ENCODE measurements at places on chromosomes 1 and 21.

DNA sequence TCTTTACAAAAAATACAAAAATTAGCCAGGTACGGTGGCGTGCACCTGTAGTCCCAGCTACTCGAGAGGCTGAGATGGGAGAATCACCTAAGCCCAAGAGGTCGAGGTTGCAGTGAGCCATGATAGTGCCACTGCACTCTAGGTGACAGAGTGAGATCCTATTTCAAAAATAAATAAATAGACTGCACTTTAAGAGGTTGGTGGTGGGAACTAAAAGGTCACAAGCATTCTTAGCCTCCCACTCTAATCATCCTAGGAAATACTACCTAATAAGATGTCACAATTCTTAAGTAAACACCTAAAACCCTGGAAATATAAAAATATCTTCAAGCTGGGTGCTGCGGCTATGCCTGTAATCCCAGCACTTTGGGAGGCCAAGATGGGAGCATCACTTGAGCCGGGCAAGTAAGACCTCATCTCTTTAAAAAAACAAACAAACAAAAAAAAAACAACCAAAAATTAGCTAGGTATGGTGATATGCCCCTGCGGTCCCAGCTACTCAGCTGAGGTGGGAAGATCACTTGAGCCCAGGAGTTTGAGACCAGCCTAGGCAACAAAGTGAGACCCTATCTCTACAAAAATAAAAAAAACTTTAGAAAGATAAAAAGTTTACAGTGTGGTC lies 4.1 kb downstream of the DCAF8 start:
- no peak for DNase-seq

DNA sequence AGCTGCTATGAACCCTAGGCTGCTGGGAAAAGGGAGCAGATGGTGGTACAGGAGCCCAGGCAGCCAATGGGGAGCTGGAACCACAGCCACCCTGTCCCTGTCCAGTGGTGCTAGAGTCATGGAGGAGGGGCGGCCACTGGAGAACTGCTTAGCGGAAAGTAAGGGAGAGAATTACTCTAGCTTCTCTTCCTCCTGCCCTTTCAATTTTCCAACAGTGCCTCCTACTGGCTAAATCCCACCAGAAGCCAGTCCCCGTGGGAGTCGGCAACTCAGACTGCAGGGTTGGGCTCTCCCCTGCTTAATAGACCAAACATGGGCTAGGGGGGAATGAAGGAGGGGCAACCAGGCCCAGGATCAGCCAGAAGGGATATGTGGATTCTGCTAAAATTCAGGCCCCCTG lies 154.5 kb downstream of the ACTL8 start:
- DNase-seq, result no peak

DNA sequence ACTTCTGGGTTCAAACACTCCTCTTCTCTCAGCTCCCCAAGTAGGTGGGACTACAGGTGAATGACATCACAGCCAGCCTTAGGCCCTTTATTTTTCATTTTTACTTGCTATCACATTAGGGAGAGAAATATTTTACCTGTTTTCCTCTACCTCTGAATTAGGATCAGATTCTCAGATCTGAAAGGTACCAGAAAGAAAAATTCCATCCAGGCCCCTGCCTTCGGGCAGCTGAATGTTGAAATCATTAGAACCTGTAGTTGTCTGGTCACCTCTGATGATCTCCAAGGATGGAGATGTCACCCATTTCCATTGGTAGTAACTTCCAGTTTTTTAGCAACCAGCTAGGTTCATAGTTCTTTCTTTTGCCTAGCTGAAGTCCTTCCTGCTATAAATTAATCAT lies 175.6 kb upstream of the TNR start:
- no peak for DNase-seq

- DNase-seq, result no peak
Observed at GRCh38 chr1:59698386-59698785, 116.4 kb upstream of the HOOK1 start.

DNA sequence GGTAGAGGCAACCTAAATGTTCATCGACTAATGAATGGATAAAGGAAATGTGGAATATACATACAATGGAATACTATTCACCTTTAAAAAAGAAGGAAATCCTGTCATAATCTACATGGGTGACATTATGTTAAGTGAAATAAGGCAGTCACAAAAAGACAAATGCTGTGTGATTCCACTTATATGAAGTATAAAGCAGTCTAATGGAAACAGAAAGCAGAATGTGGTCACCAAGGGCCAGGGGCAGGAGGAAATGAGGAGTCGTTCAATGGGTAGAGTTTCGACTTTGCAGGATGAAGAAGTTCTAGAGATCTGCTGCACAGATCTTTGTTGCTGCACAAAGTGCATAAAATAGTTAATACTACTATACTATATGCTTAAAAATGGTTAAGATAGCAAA lies 7.8 kb downstream of the DIPK1A start:
- no peak for DNase-seq

- DNase-seq, result no peak
Observed at GRCh38 chr1:34272152-34272551, 95.4 kb downstream of the C1orf94 start.

- no peak for DNase-seq
Observed at GRCh38 chr21:26833460-26833939, 11.7 kb downstream of the ADAMTS1 start.

- no peak for DNase-seq
Observed at GRCh38 chr1:62438163-62438562, 1.3 kb downstream of the USP1 start.

- DNase-seq, result no peak
Observed at GRCh38 chr1:63784489-63785390, 10.9 kb downstream of the ROR1 start.

DNA sequence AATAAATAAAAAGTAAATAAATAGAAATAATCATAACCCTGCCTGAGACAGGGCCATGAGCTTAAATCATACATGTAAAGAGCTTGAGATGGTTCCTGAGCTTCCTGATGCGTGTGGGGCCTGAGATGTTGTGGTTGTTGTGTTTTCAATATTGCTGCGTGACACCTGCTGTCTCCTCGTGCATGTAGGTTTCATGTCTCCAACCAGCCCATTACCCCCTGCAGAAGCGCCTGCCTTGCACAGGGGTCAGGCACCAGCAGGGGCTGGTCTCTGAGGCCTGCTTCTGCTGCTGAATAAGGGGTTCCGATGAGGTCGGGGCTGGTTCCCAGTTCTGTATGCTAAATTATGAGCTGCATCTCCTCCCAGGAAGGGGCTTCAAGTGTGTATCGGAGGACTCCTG lies 15.9 kb downstream of the UMODL1 start:
- DNase-seq, result no peak

DNA sequence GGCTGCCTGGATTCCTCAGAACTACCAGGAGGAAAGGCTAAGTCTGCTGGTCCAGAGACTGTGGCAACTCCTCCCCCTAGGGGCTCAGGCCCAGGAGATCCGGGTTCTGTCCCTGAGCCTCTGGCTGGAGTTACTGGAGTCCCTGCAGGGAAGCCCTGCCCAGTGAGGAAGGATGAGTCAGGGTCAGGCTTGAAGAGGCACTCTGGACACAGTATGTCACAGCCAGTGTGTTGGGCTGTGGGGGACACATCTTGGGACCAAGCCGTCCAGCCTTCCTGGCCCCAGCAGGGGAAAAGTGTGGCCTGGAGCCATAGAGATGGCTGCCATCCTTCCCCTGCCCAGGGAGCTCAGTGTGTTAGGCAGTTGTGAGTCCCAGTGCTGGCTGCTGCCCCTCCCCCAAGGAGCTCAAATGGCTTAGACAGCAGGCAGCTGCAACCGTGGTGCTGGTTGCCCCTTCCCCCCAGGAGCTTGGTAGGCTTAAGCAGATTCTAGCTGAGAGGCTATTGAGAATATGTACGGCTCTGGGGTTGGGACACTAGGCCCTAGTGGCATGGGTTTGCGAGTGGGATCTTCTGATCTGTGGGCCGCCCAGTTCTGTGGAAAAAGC lies 28.2 kb upstream of the RABGAP1L start:
- DNase-seq, result no peak

DNA sequence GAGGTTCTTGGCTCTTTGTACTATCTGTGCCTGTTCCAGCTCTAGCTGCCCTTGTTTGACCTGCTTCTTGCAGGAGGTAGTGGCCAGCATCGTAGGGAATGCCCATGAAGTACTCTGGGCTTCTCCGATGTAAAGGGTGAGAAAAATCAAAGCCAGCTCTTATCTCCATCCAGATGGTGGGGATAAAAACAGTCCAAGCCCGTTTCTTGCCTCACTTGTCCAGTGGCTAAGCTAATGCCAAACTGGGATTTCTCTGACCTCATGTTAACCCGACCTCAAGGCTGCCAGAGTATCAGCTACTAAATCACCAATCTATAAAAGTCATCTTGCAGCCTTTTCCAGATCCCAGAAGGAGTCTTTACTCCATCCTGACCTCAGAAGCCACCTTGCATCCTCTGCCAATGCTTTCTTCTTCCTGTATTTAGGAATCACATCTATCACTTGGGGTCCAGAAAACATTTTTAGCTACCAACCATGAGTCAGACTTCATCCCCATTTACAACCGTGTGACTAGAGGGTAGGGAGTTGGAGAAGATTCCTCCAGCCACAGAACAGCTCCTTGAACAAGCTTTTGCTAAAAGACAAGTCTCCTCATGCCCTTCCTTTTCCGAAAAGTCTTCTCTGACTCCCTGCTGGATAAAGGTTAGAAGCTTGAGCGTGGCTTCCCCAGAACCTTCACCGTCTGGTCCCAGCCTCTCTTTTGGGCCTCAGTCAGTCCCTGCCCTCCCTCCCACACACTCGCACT lies 35.9 kb downstream of the KCNC4 start:
- no peak for DNase-seq

GRCh38 chr1:226215239-226215638 lies 8.2 kb upstream of the MIXL1 start:
- DNase-seq, result no peak

DNA sequence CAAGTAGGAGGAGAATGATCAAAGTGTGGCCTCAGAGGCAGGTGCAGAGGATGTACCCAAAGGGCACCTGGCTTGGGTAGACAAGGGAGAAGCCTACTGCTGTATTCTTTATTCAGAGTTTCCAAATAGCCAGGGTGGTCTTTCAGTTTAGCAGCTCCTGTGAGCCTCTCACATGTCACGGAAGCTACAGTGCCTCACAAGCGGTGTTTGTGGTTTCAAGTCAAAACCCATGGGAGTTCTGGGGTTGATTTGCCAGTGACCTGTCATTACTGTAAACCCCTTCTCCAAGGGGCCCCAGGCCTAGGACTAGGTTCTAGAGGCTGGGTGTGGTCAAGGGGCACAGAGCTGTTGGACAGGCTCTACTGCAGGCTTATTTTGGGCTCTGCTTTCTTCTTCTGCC lies 10.2 kb upstream of the IL10 start:
- no peak for DNase-seq

DNA sequence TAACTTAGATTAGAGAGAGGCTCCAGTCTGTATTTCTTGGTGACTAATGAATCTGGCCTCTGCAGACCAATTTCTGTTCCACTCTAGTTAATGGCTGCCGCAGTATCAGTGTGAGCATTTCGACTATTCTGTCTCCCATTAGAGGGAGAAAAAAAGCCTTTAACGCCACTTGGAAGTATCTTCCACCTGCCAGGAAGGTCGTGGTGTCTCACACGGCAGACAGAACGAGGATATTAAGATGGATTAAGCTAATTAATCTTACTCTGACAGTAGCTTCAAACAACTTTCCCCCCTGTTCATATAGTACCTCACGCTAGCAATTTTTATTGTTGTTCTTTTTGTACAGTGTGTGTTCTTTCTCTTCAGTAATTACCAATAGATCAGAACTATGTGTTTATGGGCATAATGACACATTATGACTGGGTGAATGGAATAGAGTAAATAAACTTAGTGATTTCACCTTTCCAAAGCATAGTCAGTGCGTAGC lies 153.8 kb downstream of the ADGRL2 start:
- DNase-seq, result no peak

- no peak for DNase-seq
Observed at GRCh38 chr1:9760824-9761223, 62.9 kb downstream of the CLSTN1 start.

GRCh38 chr1:63794939-63795378 lies 21.1 kb downstream of the ROR1 start:
- DNase-seq, result no peak

- no peak for DNase-seq
Observed at GRCh38 chr1:39370602-39371001, 120.8 kb upstream of the BMP8A start.

DNA sequence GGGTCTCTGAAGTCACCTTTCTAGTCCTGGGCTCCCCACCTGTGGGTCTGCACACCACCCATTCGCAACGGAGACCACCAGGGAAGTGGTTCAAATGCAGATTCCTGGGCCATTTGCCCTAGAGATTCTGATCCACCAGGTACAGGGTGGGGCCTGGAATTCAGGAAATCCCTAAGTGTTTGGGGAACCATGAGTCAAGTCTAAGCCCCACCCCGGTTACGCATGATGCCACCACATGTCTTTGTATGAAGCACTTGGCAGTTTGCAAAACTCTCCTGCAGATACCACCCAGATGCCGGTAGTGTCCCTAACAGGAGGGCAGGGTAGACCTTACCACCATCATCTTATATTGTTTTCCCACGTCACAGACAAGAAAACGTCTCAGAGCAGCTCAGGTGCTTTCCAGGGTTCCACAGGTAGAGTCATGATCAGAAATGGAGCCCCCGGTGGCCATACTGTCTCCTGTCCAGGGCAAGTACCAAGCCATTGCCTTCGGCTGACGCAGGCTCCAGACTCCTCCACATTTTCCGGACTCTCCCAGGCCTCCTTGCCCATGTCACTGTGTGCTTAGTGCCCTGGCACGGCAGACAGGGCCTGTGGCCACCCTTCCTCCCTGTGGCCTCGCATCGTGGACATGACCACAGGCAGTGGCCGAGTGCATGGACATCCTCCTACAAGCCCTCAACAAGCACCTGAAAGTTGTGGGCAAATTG lies 89.2 kb upstream of the TMEM51 start:
- DNase-seq, result no peak

DNA sequence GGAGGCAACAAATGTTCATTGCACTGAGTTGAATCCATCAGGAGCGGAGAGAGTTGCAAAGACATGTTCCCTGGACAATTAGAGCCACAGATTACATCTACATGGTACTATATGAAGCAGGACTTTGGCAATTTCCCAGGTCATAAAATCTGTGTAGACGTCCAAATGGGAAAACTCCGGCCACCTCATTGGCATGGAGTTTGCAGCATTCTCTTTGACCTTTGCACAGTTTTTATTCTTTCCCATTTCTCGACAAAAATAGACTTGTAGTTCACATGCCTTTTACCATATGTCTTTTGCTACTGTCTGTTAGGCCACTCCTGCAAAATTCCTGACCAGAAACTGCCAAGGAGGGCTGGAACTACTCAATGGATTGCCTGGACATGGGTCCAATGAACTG lies 48.2 kb downstream of the UBE2T start:
- DNase-seq, result no peak

DNA sequence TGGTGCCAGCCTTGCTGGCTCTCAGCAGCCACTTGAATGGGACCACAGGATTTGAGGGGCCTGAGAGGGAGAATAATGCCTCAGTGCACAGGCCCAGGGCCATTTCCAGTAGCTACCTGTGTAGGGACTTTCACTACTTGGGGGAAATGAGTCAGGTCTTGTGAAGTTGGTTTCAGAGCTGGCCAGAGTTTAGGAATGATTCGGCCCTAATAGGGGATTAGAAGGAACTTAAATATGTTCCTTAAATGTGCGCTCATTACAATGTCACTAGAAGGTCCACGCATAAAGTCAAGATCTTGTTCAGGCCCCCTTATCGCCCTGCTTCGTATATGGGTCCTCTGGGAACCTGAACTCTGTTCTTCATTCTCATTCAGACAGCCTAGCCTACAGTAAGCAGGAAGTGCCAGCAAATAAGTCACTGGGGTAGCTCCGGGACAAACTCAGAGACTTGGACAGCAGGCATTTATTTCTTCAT lies 5.6 kb upstream of the AKR1A1 start:
- no peak for DNase-seq

GRCh38 chr1:89779151-89779940 lies 41.5 kb upstream of the LRRC8D start:
- no peak for DNase-seq

GRCh38 chr21:45536301-45537081 lies 5.7 kb downstream of the SLC19A1 start:
- no peak for DNase-seq

Data from fibroblast of skin of left biceps (primary cell).